AG09319 (cell line): ENCODE measurements at places on chromosomes 16 and 17.

GRCh38 chr16:31400191-31400590, 7.1 kb downstream of the ITGAD start:
- DNase-seq = no peak

- no peak for DNase-seq
These were observed 24.5 kb downstream of the CDK5RAP3 start for GRCh38 chr17:47995241-47995935.

DNA sequence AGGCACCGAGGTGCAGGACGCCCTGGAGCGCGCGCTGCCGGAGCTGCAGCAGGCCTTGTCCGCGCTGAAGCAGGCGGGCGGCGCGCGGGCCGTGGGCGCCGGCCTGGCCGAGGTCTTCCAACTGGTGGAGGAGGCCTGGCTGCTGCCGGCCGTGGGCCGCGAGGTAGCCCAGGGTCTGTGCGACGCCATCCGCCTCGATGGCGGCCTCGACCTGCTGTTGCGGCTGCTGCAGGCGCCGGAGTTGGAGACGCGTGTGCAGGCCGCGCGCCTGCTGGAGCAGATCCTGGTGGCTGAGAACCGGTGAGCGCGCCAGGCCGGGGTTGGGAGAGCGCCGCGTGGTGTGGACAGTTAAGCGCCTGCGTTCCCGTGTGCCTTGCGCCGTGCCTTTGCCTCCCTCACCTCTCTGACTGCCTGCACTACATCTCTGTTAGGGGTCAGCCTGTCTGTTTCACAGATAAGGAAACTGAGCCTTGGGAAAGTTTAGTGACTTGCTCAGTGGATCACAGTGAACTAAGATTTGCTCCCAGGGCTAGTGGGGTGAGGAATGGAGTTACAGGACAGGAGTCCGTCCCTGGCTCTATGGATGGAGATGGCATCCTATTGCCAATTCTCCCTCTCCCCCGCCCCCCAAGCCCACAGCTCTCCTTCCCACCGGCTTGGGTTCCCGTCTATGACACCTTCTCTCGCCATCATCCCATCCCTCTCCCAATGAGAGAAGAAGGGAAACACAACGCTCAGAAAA, 880 bp downstream of the SARM1 start:
- DNase-seq = no peak

DNA sequence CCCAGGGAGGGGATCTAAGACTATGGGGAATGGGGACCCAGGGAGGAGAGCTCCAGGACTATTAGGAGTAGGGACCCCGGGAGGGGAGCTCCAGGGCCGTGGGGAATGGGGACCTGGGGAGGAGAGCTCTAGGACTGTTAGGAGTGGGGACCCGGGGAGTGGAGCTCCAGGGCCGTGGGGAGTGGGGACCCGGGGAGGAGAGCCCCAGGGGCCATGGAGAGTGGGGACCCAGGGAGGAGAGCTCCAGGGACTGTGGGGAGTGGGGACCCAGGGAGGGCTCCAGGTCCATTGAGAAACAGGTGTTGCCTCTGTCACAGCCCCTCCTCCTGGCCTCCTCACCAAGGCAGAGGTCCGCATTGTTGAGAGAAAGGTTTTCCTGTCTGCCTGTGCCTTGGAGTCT, 16.0 kb downstream of the MPRIP start:
- no peak for DNase-seq

- no peak for DNase-seq
These were observed 1.3 kb upstream of the GSG1L start for GRCh38 chr16:28064706-28065249.

DNA sequence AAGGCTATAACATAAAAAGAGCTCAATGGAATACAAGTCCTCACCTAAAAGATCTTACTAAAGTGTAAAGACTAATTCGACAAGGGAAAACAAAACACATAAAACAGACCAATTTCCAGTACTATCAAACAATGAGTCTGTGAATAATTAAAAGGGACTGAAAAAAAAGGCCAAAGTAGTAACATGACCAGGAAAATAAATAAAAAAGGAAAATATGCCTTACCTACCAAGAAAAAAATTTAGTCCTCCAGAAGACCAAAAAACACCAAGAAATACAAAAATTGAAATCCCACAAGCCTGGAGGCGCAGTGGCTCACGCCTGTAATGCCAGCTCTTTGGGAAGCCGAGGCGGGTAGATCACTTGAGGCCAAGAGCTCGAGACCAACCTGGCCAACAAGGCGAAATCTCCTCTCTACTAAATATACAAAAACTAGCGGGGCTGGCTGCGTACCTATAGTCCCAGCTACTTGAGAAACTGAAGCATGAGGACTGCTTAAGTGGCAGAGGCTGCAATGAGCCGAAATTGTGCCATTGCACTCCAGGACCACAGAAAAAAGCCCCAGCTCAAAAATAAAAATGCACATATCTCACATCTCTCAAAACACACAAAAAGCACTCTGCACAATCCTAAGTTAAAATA, 60.8 kb downstream of the TEX14 start:
- DNase-seq = no peak

DNA sequence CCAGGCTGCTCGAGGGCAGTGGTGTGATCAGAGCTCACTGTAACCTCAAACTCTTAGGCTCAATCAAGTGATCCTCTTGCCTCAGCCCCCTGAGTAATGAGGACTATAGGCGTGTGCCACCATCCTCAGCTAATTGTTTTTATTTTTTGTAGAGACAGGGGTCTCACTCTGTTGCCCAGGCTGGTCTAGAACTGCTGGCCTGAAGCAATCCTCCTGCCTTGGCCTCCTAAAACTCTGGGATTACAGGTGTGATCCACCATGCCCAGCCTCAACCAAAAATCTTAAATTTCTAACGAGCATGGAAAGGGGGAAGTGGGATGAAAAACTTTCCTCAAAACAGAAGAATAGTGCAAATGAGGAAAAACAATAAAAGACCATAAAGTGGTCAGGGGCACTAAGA, 92.8 kb downstream of the CDC27 start:
- no peak for DNase-seq

- DNase-seq = no peak
These were observed 142.5 kb downstream of the SNX29 start for GRCh38 chr16:12119037-12119436.

GRCh38 chr16:49542391-49542891, 168.8 kb downstream of the C16orf78 start:
- DNase-seq = no peak
